ENCODE measurements at places on chromosomes 7 and 10.

- no peak for DNase-seq
Observed at GRCh38 chr10:93911866-93912265, 18.1 kb downstream of the SLC35G1 start.

GRCh38 chr7:121187222-121187621, 141.6 kb upstream of the WNT16 start:
- no peak for DNase-seq

- DNase-seq, result no peak
Observed at GRCh38 chr10:23448323-23448722, 9.4 kb downstream of the OTUD1 start.

DNA sequence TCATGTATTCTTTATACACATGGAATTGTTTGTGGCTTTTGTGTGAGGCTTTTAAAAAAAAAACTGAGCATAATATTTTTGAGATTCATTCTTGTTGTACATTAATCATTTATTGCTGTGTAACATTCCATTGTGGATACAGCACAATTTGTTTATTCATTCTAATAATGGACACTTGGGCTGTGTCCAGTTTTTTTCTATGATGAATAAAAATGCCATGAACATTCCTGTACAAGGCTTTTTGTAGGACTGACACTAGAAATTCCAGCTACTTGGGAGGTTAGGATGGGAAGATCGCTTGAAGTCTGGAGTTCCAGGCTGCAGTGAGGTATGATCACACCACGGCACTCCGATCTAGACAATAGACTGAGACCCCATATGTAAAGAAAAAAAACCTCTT, 254.3 kb upstream of the CACNA2D1 start:
- DNase-seq, result no peak

GRCh38 chr10:104128214-104128613, 6.2 kb downstream of the SFR1 start:
- DNase-seq, result no peak

DNA sequence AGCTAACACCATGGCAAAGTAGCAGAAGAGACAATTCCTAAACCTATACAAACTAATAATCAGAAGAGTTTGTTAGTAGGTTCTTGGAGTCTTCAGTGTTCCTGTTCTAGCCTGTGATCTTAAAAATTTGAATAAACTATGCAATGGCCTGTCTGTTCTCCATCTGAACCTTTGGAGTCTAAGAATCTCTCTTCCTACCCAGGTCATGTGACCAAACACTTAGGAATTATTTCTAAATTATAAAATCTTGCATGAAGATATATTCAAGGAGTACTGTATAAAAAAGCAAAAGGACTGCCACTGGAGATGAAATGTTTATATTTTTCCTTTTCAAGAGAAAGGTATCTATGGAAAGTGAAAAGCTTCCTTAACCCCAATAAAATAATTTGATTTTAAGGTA, 2.4 kb downstream of the MKI67 start:
- DNase-seq, result no peak

GRCh38 chr7:152862006-152862405, 102.5 kb downstream of the ACTR3B start:
- DNase-seq, result no peak

DNA sequence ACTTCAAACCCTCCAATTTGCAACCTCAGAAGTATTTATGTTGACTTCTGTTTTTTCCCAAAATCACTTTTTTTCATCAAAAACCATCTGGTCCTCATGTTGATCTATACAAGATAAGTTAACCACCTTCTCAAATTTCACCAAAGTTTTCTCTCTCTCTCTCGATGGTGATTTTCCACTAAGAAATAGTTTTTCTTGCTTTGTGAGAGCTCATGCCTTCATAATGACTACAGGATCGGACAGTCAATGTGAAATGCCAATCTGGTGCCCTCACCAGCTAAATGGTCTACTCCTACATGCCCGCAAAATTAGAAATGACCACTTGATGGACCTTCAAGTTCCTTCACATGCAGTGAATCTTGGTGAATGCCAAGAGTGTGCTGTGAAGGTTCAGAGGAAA, 40.4 kb downstream of the CNNM1 start:
- DNase-seq, result no peak

- no peak for DNase-seq
Observed at GRCh38 chr10:20363684-20364083, 533.4 kb downstream of the NEBL start.

DNA sequence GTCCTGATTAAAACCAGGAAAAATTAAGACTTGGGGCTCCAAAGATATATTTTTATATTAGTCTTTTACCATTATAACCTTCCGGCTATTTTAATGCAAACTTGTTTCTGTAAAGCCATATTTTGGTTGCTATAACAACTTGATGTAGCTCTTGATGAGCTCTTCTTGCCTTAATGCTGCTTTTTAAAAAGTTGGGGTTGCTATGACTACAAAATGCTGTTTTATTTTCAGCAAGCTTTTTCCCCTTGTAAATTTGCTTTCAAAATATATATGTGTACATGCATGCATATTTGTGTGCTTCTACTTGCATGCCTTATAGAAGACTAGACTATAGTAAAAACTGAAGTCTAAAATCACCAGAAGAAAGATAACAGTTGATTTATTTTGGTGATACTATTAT, 99.7 kb downstream of the CSTF2T start:
- no peak for DNase-seq

GRCh38 chr10:132187430-132188138, 836 bp downstream of the DPYSL4 start:
- no peak for DNase-seq

DNA sequence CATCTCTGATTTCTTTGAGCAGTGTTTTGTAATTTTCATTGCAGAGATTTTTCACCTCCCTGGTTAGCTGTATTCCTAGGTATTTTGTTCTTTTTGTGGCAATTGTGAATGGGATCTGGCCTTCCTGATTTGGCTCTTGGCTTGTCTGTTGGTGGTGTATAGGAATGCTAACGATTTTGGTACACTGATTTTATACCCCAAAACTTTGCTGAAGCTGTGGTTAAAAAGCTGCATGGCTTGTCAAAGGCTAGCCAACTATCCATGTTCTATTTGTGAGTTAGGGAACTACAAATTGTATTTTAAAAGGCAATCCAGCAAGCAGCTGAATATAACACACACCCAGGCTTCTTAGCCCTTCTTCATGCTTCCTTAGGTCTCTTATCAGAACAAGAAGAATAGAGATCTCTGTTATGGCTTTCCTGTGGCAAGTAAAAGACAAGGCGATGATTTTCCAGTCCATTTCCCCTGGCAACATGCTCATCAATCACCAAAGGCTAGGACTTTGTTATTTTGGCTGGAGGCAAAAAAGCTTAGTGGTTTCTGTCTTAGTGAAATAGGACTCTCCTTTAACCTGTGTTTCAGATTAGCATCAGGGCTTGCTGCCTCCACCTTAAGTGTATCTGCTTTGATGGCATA, 77.5 kb downstream of the CDK6 start:
- no peak for DNase-seq

DNA sequence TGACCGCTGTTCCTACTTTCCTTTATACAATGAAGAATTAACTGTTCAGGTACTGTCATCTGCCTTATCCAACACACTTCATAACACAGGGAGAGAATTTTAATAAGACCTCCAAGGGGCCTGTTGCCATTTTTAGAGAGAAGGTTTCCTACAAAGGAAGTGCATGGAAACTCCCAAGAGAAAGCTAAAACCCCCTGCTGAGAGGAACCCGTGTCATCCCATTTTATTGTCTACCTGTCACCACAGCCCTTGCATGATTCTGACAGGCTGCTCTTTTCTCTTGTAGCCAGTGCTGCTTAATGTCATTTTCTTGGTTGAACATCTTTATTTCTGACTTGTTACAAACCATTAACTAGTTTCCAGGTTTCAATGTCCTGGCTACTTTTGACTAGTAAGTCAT, 98.4 kb downstream of the SNX10 start:
- no peak for DNase-seq

DNA sequence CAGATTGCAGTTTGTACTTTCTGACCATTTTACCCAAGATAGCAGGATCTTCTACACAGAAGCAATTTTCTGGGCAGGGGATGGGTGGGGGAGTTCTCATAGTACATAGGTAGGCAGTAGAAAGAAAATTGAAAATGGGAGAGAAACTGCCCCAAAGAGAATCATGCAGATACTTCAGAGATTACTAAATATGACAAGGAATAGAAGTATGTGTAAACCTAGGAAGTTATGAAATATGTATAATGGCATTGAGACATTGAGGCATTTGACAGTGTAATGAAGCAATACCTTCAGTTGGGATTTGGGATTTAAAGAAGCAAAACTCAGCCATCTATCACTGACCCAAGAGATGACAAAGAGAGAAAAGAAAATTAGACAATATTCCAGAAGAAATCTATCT, 233.0 kb downstream of the PTN start:
- no peak for DNase-seq

- no peak for DNase-seq
Observed at GRCh38 chr10:15347150-15347549, 23.9 kb downstream of the FAM171A1 start.

- no peak for DNase-seq
Observed at GRCh38 chr10:70403483-70404035, 386 bp upstream of the EIF4EBP2 start.

DNA sequence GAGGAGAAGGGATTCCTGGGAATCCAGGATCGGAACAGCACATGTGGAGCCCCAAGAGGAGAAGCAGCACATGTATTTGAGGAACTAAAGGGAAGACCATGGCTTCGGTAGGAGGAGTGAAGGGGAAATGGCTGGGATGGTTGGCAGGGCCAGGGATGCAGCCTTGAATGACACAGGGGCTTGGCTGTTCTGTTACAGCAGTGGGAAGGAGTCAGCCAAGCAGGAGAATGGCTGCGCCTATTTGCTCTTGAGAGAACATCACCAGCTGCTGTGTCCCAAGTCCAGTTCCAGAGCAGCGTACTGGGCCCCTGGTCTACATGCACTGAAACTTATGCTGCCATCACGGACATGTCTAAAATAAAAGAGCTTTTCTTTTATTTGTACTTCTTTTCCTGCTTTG, 130.0 kb downstream of the PLPP4 start:
- no peak for DNase-seq

DNA sequence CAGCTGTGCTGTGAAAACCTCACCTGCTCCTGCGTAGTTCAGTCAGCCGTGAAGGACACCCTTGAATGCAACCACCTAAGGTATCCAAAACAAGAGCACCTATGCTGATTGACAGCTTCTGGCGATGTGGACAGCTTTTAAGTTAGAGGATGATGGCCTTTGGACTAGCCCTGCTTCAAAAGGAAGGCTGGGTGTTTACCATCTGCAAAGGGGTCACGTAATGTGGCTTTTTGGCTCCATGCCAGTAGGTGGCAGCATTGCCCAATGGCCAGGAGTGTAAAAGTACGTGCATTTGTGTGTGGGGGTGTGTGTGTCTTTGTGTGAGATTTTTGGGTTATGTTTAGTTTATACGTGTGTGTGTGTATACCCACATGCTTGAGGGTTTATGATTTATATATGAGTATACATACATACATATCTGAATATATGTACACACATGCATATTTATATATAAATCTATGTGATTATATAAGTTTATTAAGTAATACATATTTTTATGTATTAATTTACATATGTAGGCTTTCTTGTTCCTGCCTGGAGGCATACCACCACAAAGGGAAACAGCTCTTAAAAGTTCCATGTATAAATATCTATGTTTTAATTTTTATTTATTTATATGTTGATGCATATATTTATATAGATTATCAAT, 236.3 kb upstream of the ANKRD30A start:
- DNase-seq, result no peak

- DNase-seq, result no peak
Observed at GRCh38 chr7:66207540-66207939, 2.4 kb downstream of the TPST1 start.

DNA sequence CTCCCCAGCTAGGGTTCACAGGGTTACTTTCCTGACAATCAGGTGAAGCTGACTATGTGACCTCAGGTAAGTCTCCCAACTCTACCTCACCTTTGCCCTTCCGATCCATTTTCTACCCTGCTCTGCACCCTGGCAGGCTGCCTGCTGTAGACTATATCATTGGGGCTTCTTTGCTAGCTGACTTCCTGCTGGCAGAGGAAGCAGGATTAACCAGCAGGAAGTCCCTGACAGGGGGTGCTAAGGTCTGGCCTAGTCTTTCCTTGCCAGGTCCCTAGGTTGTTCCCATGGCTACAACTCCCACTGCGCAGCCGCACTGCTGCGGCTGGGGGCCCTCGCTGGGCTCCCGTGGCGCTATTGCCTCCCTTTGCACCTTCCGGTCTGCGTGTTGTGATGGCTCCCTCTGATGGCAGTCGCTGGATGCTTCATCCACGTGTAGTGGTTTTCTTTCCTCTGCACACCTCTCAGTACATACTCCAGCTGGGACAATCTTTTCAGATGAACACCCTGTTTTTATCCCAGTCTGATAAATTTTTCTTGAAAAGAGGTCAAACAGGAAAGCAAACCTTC, 365.9 kb downstream of the REEP3 start:
- peak; percentile 18 for DNase-seq

DNA sequence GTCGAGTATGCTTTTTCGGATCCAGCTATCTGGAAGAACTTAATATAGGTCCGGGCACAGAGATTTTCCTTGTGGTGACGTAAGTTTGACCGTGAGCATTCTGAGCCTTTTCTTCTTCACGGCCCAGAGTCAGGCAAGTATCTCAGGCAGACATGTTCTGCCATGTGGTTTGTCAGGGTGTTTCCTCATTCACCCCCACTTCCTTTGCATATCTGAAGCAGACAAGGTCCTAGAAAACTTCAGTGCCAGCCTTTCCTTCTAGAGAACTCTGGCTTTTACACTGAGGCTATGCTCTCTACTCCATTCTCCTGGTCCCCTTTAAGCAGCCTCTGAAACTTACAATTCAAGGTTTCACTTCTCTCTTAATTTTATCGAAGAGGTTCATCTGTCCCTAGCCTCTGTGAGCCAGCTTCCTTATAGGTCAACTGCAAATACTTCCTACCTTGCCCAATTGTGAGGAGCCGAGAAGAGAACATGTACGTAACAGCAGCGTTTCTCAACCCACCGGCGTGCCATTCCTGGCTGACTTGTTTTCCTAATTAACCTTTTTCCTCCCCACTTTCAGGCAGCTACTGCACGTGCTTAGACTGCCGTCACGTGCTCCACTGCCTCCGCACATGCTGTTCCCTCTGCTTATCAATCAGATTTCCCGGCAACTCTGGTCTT, 47.3 kb downstream of the CDCA7L start:
- DNase-seq, result no peak

GRCh38 chr10:62457196-62457595, 83.0 kb downstream of the ZNF365 start:
- DNase-seq, result no peak

- DNase-seq, result no peak
Observed at GRCh38 chr10:80409121-80409520, 770 bp downstream of the PRXL2A start.
